ENCODE measurements at places on chromosomes 13 and 19.

GRCh38 chr19:5772416-5772815 lies 12.1 kb downstream of the PRR22 start:
- no peak for DNase-seq

DNA sequence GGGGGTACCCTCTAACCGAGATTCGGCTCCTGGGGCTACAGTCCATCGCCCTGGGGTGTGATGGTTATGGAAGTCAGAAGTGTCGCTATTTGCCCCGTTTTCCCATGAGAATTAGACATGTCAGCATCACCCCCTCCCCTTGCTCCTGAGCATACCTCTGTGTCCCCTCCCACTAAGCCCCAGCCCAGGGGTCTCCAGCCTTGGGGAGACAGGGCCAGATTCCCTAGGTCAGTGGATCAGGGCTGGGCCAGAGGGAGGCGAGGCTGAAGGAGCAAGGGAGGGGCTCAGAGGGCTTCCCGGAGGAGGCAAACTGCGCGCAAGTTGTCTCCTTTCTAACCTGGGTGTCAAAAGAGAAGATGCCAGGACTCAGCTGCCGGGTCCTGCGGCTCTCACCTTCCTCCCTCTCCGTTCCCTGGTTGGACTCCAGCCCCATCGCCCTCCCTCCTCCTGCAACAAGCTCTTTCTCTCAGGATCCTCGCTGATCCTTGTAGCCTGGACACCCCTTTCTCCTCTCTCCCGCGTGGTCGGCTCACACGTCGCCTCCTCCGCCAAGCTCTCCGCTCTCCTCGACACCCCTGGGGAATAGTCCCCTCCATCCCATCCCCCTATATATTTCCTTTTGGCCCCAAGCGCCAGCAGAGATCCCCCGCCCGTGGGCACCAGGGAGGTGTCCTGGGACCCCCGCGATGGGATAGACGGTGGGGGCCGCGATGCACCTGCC lies 459 bp upstream of the TMEM59L start:
- no peak for DNase-seq

- peak; percentile 66 for DNase-seq
Observed at GRCh38 chr19:49347835-49348234, 12.6 kb downstream of the CD37 start.

GRCh38 chr13:47890146-47890814 lies 110.8 kb downstream of the SUCLA2 start:
- no peak for DNase-seq

DNA sequence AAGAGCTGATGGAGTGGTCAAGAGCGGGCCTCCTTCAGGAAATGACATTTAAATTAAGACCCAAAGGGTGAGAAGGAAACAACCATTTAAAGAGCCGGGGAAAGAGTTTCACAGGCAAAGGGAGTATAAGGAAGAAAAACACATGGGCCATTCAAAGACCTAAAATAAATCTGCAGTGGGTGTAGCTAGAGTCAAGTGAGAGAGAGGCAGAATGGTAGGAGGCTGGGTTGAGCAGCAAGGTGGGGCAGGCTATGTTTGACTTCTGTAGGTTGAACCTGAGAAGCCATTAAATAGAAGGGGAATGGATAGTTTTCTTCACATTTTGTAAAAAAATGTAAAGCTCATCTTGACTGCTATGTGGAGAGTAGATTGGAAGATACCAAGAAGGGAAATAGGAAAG lies 183.8 kb downstream of the LACC1 start:
- no peak for DNase-seq

DNA sequence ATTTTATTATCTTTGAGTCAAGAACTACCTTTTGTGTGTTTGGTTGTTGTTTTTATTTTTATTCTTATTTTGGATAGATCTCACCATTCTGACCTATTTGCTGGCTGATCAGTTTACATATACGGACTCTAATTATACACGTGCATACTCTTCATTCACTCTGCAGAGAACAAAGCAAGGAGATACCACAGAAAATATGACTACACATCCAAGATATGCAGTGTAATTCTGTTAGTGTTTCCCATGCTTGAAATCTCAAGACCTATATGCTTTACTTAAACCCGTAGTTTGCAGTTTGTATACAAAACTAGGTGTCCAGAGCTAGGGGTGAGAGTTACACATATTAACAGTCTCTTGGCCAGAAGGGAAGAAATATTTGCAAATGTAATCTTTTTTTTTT lies 205.5 kb downstream of the DCLK1 start:
- DNase-seq = no peak

GRCh38 chr13:80171096-80171495 lies 169.8 kb downstream of the SPRY2 start:
- no peak for DNase-seq

DNA sequence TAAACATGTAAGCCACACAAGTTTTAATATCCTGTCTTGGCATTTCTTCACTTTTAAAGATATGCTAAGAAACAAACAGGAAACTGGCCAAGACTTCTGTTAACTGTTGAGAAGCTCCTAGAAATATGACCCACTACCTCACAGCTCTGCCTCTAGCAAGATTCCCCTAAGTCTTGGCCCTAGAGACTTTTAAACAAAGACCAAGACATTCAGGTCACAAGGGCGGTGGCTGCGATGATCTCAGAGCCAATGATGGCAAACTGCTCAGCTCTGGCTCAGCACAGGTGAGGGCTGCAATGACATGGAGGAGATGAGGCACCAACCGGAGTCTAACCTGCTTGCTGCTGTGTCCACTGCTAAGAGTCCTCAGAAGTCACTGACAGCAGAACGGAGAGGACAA lies 114.8 kb downstream of the SUCLA2 start:
- DNase-seq = no peak

DNA sequence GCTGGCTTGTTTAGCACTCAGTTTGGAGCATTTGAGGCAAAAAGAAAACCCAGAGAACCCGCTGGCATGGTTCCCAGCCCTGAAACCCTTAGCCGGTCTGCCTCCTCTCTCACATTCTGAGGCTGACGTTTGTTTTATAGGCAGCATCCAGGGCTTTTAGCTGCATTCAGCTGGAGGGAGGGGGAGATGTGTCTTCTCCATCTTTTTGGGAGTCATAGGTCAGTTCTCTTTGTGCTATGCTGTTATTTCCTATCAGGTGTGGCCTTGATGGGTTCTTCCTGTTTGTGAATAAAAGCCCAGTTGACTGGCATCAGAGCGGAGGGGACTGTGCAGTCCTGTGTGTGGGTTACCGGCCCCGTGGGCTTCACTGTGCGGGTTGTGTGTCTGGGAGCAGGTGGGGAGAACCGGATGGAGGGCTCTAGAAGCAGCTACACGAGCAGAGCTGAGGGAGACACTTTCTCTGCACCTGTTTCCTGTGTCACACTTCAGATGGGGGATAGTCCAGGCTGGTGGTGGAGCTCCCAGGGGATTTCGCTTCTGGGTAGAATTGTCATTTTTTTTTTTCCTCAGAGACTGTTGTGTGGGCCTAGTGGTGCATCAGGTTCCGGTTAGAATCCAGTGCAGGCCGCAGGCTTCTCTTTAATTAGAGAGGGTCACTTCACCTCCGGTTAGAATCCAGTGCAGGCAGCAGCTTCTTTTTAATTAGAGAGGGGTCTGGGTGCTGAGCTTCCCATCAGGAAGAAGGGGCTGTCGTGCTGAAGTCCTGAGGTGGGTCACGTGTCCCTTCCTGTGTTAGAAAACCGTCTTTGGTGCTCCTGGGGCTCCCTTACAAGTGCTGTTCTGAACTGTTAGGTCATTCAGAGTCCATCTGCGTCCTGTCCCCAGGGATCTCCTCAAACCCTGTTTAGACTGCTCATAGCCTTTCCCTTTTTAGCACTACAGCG lies 69.6 kb downstream of the ARHGEF7 start:
- no peak for DNase-seq

DNA sequence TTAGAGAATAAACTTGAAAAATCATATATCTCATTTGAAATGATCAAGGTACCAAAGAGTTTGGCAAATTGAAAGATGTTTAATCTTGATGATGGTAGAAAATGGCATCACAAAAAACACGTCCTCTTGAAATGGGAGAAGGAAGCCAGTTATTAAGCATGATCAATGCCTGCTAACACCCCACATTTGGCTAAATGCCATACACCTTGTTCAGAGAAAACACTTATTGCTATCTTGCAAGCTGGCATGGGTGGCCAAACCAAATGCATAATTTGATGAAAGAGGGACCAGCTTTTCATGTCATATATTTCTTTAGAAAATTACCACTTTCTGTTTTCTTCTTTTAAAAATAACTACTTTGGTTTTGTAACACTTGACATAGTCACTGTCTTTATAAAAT lies 141.3 kb downstream of the ZAR1L start:
- DNase-seq = no peak

- DNase-seq = no peak
Observed at GRCh38 chr19:3027981-3028304, 1.1 kb downstream of the TLE2 start.

DNA sequence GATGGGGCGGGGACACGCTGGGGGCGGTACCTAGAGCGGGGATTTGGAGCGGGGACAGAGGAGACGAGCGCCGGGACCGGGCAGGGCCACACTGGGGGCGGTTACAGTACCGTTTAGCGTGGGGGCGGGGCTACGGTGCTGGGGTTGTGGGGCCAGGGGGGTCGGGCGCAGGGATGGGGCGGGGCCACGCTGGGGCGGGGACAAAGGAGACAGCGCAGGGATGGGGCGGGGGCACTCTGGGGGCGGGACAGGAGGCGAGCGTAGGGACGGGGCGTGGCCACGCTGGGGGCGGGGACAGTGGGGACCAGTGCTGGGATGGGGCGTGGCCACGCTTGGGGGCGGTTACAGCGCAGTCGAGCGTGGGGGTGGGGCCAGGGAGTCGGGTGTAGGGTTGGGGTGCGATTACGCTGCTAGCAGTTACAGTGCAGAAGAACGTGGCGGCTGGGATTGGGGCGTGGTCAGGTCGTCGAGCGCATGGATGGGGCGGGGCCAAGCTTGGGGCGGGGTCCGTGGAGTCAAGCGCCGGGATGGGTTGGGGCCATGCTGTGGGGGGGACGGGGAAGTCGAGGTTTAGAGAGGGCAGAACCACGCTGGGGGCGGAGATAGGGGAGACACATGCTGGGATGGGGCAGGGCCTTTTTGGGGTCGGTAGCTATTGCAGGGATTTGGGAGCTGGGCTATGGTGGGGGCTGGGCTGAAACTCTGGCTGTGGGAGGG lies 660 bp downstream of the ALKBH7 start:
- peak; percentile 98 for DNase-seq

DNA sequence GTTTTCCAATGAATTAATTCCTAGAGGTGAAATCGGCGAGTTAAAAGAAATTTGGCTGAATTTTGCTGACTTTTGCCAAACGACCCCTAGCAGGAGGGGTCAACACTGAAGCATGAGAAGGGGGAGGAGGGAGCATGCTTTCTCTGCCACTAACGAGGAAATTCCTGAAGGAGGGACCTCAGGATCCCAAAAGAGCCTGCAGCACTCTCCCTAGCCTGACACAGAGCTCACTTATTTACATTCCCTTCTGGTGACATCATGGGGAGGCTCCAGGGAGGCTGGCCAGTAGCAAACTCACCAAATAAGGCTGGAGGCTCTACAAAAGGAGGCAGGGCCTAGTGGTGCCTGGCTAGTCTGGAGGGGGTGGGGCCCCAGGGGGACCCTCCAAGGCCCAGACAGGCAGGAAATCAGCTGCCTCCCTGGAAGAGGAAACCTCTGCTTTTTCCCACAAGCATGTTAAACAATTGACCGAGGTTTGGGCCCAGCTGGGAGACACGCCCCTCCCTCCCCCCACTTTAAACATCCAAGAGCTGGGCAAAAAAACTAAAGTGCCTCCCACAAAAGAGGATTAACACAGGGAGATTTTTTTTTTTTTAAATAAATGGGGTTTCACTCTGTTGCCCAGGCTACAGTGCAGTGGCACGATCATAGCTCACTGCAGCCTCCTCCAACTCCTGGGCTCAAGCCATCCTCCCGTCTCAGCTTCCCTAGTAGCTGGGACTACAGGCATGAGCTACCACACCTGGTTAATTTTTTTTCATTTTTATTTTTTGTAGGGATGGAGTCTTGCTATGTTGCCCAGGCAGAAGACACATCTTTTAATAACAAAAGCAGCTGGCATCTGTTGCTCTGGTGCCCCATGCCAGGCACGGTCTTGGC lies 2.1 kb downstream of the DAPK3 start:
- peak; percentile 57 for DNase-seq

DNA sequence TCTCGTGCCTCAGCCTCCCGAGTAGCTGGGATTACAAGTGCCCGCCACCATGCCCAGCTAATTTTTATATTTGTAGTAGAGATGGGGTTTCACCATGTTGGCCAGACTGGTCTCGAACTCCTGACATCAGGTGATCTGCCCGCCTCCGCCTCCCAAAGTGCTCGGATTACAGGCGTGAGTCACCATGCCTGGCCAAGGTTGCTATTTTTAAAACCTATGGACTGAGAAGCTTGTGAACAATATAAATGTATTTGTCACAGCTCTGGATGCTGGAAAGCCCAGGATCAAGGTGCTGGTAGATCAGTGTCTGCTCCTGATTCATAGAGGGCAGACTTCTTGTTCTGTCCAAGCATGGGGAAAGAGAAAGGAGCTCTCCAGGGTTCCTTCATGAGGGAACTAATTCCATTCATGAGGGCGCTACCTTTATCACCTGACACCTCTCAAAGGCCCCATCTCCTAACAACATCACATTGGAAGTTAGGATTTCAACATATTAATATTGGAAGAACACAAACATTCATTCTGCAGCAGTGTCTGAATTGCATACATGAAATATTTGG lies 16.1 kb downstream of the CARD8 start:
- no peak for DNase-seq

DNA sequence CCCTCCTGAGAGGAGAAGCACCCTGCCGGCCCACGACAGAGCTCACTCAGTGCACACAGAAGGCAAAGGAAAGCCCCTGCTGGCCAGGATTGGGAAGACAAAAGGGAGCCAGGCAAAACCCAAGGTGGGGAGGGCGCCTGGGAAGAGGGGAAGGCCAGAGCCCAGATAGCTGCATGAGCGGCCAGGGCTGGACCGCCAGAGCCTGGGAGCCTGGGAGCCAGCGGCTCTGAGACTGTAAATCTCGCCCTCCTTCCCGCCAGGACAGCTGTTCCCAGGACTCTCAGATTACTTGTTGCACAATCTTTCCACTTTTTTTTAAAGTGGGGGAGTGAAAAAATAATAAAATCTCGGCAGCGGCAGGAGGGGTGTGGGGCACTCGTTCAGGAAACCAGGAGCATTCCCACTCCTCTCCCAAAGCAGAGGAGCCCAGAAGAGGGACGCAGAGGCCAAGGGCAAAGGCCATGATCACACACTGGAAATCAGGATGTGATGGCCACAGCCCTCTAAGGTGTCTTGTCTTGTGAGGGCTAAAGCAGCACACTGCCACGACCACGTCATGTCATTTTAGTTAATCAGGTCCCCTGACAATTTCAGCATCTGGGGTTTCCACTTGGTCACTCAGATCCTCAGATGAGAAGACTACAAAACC lies 19.6 kb upstream of the EPHX3 start:
- peak; percentile 77 for DNase-seq

DNA sequence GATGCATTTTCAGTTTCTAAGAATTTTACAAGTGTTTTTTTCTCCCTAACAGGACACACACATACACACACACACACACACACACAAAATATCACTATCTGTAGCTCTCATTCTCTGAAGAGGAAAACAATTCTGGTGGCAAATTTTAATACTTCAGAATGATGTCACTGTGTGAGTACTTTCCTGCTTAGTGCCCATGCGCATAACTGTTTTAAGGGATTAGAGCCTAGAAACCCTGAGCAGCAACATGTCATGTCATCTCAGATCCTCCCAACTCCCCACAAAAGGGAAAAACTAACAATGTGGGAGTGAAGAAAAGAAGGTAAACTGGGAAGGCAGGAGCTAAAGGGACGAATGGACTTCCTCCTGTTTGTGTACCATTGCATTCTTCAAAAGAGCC lies 401.2 kb downstream of the SPRY2 start:
- DNase-seq = no peak

Measured in SK-N-SH (cell line).